ENCODE measurements at places on chromosomes 4 and X.

DNA sequence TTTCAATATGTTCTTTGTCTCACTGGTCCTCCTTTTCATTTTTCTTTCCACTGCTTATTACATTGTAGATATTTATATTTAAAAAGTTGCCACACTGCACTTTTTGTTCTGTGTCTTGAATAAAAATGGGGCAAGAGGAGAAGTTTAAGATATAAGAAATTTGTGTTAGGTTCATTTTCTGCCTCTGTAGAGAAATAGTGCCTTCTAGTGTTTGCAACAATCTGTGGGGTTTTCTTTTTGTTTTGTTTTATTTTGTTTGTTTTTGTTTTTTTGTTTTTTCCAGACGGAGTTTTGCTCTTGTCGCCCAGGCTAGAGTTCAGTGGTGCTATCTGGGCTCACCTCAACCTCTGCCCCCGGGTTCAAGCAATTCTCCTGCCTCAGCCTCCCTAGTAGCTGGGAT is 20.1 kb upstream of the SMIM14 start:
- DNase-seq: no peak

DNA sequence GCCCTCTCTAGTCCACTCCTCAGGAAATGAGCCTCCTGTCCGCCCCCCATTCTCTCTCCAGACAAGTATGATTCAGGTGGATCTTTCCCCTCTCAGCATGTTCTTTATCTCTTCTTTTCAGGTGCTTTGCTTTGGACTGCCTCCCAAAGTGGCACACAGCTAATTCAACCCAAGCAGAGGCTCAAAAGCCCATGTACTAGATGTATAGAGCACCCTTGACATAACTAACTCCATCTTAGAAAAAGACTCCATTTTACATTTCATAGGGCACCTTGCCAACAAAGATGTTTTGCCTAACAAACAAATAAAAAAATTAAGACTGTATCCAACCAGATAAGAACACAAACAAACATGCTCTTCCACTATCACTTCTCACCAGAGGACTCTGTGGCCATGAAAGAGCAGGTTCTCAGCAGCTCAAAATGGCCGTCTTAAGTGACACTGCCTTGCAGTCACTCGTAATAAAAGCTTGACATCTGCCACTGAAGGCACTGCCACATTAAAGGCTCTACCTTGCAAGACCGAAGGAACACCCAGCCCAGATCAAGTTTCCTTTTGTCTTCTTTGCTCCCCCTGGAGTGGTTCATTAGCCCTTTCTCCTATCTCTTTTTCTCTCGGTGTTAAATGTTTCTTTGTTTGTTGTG is 84.9 kb upstream of the TAB3 start:
- no peak for DNase-seq

GRCh38 chr4:89837385-89837992 is 528 bp upstream of the SNCA start:
- DNase-seq: peak; percentile 20

- DNase-seq: no peak
These were observed 675.2 kb upstream of the INTU start for GRCh38 chr4:126957556-126957955.

Measured in HuH-7 (cell line).